ENCODE measurements at places on chromosomes 3 and 15.

DNA sequence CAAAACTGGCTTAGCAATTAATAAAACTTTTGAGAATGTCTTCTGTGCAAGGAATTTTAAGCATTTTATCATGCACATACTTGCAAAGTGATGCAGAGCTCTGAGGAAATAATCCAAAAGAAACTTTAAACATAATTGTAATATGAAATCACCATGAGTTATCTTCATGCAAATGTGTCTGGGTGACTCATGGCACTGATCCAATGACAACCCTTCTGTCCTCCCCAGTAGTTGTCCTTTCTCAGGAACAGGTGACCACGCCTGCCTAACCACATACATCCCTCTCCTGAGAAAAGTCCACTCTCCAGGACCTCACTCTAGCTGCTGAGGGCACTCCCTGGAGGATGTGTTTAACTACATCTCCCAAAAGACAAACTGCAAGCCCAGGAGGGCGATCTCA lies 530.6 kb upstream of the IL12A start:
- no peak for DNase-seq

DNA sequence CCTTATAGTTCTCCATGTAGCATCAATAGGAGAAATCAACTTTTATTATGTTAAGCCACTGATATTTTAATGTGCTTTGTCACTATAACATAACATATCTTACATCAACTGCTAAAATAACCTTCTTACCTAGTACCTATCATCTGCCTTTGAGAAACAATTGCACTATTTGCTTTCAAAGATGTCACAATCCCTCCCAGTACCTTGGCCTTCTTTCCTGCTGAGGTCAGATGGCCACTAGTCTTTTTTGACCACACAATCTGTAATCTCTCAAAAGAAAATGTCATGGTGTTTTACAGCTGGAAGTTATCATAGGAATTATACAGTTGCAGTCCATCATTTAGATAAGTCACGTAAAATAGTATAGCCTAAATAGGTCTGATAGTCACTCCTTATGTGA lies 247.5 kb upstream of the SLITRK3 start:
- no peak for DNase-seq

DNA sequence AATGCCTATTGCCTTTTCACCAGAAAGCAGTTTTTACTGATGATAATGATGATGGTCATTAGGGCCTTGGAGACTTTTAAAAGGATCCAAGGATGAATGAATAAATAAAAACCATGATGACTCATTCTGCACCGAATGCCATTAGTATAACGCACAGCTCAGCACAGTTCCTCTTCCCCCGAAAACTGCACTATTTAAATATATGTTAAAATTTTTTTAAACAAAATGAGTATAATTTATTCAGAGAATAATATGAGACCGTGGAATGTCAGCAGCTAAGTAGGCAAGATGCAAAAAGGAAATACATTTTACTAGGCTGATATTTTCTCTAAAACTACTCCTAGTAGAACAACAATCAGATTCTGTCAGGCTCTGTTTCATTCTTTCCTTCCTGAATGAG lies 83.4 kb upstream of the NANOGP8 start:
- no peak for DNase-seq

- no peak for DNase-seq
Measured at GRCh38 chr3:23735535-23736326, 70.0 kb upstream of the UBE2E1 start.

- peak; percentile 17 for DNase-seq
Measured at GRCh38 chr3:118932822-118933558, 101.7 kb downstream of the IGSF11 start.

GRCh38 chr3:123093696-123094095 lies 26.9 kb downstream of the PDIA5 start:
- DNase-seq: no peak

- no peak for DNase-seq
Measured at GRCh38 chr15:30038667-30039523, 43.9 kb upstream of the GOLGA8J start.

- no peak for DNase-seq
Measured at GRCh38 chr3:50490424-50490823, 13.0 kb downstream of the CACNA2D2 start.

DNA sequence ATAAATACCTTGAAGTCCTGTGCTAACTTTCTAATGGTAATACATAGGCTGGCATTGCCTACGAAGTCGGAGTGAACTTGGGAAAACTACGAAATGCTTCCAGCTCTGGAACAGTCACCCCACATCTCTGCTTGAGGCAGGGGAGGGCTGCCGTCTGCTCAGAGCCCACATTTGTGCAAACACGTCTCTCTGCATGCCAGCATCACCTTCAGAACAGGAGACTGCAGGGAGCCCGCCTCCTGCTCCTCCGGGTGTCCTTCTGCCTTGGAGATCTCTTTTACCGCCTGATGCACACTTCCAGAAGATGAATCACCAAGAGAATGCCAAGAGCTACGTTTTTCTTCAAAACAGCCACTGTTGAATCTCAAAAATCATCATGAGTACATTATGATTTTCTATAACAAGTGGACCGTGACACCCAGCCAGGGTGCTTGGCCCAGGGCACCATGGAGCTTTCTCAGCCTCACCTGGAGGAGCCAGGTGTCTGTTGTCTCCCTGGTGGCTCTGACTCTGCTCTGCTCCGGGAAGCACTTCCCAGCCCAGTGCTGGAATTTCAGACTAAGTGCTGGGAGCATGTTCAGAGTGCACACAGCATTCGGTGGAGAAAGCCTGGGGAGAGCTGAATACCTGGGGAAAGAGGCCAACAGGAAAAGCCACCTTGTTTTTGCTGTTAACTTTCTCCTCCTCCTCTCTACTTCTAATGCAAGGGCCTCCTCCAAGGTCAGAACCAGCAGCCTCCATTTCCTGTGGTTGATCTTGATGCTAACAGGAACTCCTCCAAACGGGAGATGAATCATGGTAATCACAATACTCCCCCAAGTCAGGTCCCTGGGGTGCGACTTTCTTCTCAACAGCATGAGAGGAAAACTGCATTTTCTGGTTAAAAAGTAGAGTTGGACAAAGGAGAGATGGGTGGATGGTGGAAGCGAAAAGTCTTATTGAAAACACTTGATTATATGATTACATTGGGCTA lies 467.7 kb downstream of the GABRG3 start:
- no peak for DNase-seq

DNA sequence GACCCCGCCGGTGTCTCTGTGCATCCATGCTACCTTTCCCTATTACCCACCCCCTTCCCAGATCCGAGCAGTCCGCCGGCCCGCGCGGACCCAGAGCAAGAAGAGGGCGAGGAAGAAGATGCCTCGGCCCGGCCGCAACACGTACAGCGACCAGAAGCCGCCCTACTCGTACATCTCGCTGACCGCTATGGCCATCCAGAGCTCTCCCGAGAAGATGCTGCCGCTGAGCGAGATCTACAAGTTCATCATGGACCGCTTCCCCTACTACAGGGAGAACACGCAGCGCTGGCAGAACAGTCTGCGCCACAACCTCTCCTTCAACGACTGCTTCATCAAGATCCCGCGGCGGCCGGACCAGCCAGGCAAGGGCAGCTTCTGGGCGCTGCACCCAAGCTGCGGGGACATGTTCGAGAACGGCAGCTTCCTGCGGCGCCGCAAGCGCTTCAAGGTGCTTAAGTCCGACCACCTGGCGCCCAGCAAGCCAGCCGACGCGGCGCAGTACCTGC lies 788 bp downstream of the FOXB1 start:
- no peak for DNase-seq

DNA sequence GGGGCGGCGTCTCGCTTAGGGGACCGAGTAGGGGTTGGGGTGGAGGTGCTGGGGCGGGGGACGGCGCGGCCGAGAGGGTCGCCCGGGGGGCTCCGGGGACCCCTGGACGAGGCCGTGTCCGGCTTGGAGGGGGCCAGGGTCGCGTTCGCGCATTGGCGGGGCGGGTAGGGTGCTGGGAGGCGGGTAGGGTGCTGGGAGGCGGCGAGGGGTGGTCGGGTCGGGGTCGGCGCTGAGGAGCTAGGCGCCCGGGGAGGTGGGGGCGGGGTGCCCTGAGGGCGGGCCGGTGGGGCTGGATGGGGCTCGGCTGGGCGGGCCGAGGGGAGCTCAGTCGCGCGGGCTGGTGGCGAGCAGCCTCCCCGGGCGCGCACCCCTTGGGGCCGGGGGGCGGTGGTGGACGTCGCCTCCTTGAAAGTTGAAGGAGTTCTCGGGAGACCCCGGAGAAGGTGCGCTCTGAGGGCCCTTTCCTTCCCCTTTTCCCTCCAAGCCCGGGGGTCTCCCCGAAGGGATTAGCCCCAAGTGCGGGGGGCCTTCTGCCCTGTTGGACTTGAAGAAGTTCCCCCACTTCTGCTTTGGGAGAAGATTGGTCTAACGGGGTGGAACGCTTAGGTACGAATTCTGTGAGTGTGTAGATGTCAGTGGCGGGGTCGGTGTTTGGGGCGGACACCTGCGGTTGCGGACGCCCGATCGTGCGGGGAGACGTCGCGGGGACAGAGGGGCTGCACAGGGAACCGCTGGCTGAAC lies 543 bp downstream of the MEF2A start:
- peak; percentile 52 for DNase-seq

DNA sequence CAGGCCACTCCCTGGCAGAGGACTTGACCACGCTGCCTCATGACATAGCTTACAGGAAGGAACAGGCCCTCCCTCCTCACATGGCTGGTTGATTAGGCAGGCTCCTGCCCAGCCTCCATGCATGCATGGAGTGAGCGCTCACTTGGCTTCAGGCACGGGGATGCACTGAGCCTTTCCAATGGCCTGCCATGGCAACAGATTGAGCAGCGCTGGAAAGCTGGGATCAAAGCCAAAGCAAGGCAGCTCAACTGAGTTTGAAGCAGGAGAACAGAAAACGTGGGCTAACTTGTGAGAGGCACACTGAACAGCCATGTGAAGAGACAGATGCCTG lies 5.9 kb upstream of the GRAMD2A start:
- DNase-seq: no peak

DNA sequence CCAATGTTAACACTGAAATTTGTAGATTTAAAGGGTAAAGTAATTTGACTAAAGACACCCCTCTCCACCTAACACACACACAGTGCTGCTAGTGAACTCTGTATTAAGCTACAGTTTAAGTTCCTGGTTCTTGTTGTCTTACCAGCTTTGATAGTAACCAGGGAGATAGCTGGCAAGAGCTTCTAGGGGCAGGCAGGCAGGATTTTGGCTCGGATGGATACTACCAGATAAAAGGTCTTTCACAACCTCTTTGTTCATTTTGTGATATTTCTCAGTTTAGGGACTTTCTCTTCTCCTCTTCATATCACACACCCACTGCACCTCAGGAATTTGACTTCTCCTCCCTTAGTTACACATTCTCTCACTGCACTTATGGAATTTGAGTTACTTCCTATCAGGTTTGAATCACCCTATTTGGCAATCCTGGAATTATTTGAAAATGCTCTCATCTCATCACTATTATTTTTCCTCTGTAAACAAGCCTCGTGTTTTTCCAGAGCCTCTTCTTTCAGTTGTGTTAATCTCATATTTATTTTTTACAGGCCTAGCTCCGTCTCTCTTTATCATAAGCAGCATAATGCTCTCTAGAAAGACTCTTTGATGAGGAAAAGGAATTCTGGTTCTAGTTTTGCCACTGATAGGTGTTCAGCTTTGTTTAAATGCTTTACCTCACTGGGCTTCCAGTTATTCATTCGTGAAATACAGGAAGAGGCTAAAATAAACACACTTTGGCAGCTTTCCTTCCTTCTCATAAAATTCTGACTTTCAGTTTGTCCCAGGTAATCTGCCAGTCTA lies 23.0 kb upstream of the CLDN1 start:
- peak; percentile 76 for DNase-seq

DNA sequence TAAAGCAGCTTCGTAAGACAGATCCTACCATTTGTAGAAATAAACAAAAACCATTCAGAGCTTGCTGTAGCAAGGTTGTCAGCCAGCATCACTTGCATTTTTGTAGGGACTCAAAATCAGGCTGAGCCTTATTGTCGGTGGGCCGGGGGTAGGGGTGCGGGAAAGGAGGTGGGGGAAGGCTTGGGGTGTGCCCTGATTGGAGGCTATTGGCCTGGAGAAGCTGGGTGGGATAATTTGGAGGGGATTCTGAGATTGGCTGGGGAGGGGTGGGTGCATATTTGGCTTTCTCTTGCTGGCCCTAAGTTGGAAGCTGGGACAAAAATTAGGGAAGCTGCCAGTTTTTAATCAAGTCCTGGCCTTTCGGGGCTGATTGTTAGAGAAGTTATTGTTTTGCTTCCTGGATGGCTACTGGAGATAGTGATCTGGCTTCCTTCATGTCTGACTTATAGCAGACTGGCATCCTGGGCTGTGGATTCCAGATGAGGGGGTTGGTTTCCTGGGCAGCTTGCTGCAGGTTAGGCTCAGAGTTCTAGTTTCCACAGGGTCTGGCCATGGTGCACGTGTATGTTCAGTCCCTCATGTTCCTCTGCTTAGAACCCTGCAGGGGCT lies 22.8 kb downstream of the STOML1 start:
- no peak for DNase-seq

Measured in suppressor macrophage treated with lipopolysaccharide for 1 hour (primary cell).